ENCODE measurements at places on chromosomes 16 and 17. TPM values are rescaled to one million over a fixed set of nuclear protein-coding genes. Genes with fewer than 3 reads are reported as not detected.

DNA sequence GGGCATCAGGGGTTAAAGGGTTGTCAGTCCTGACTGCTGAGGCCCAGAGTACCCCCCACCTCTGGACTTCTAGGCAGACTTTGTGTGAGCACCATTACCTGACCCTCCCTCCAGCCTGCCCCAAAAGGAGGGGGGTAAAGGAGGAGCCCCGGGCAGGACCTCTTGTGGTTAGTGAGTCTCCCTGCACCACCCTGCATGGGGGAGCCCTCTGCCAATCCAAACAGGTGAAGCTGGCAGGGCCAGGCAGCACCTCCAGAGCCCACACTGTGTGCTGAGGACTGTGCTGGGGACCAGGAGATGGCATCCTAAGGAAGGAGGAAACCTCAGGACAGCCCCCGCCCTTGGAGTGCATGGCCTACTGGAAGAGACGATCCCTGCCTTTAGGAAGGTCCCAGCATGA, 2.6 kb upstream of the KRT14 start:
- no peaks in the 10 kb centered on the region for H3K27me3 ChIP-seq
- H3K36me3 ChIP-seq: no peaks in the 10 kb centered on the region
- DNase-seq: no peak
- H3K4me1 ChIP-seq: no peaks in the 10 kb centered on the region
- H3K4me3 ChIP-seq: no peak overlapping the region
- no peak overlapping the region for H3K27ac ChIP-seq

CD19 gene
- not detected for total RNA-seq

GRCh38 chr17:42782166-42783061, 2.0 kb downstream of the WNK4 start:
- no peaks in the 10 kb centered on the region for H3K4me1 ChIP-seq
- H3K27me3 ChIP-seq: peaks cover 46% of the 10 kb centered on the region
- H3K36me3 ChIP-seq: no peaks in the 10 kb centered on the region
- no peak overlapping the region for H3K27ac ChIP-seq
- DNase-seq: no peak
- no peak overlapping the region for H3K4me3 ChIP-seq

GPR139 gene
- total RNA-seq: not detected

HOXB5 gene
- not detected for total RNA-seq

CFAP52 gene
- not detected for total RNA-seq

TOM1L1 gene
- total RNA-seq: 83.8 TPM
